CD8-positive, alpha-beta memory T cell (primary cell): ENCODE measurements at places on chromosomes 6 and 20. TPM values are rescaled to one million over a fixed set of nuclear protein-coding genes. Genes with fewer than 3 reads are reported as not detected.
A peak's percentile ranks its signal among the peaks of the same experiment; 100 is the strongest.

- no peak overlapping the region for H3K27ac ChIP-seq
- no peak for DNase-seq
- no peaks in the 10 kb centered on the region for H3K36me3 ChIP-seq
- no peaks in the 10 kb centered on the region for H3K4me1 ChIP-seq
These were observed 1.9 kb upstream of the EDN1 start for GRCh38 chr6:12288211-12288618.

DNA sequence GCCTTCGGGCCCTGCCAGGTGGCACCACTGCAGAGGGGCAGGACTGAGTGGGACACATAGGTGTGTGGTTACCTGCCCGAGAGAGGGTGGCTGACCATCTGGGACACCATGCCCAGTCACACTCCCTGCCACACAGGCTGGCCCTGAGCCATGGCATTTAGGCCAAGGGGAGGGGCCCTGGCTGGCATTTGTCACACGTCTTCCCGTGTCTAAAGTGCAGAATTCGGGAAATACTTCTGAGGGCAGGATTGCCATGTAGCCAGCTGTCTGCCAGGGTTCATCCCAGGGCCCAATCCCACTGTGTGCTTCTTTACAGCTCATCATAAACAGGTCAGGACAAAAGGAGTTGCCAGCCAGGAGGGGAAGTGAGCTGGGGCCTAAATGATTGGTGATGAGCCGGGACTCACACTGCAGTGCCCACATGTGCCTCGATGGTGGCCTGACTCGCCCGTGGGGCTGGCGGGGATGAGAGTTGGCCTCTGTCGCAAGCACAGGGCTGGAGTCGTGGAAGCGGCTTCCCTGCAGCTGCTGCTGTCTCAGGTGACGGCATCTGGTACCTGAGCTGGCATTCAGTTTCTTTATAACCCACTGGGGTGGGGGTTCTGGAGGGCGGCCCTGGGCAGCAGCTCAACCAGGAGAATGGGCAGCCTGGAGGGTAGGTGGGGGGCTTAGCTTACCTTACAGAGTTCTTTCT lies 5.9 kb upstream of the UNC93A start:
- no peaks in the 10 kb centered on the region for H3K4me1 ChIP-seq
- H3K27me3 ChIP-seq, result no peaks in the 10 kb centered on the region
- DNase-seq, result no peak
- no peaks in the 10 kb centered on the region for H3K36me3 ChIP-seq
- no peak overlapping the region for H3K27ac ChIP-seq

DNA sequence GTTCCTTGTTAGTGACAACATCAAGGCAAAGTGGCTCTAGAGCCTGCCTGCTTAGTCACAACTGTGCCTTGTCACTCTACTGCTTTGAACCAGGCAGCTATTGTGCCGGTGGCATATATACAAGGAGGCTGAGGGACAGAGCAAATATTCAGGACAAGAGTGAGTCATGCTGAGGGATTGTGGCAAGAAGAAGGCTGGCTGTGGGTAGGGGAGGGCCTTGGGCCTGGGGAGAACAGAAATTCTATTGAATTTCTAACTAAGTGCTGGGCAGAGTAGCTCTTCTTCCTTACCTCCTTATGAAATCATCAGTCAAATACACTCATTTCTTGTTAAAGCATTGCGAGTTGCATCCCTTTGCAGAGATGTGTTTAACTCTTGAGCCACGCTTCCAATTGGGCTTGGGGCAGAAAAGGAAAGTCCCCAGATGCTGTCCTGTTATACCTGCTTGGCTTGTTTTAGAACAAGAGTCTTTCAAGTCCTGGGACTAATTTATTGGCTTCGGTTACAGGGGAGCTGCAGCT lies 59.7 kb downstream of the PFDN4 start:
- no peak overlapping the region for H3K4me3 ChIP-seq
- no peaks in the 10 kb centered on the region for H3K36me3 ChIP-seq
- no peaks in the 10 kb centered on the region for H3K4me1 ChIP-seq
- no peak overlapping the region for H3K27ac ChIP-seq
- H3K27me3 ChIP-seq, result no peaks in the 10 kb centered on the region

DNA sequence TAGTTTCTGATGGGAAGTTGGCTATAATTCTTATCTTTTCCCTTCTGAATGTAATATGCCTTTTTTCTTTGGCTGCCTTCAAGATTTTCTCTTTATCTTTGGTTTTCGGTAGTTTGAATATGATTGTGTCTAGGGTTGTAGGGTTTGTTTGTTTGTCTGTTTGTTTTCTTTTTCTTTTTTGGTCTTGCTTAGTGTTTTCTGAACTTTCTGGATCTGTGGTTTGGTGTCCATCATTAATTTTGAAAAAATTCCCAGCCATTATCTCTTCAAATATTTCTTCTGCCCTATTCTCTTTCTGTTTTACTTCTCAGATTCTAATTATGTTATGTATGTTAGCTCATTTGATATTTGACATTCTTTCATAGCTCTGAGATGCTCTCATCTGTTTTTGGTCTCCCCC lies 79.4 kb downstream of the CHMP4B start:
- no peak for DNase-seq
- H3K27me3 ChIP-seq, result no peaks in the 10 kb centered on the region
- no peaks in the 10 kb centered on the region for H3K36me3 ChIP-seq
- no peaks in the 10 kb centered on the region for H3K4me1 ChIP-seq
- H3K4me3 ChIP-seq, result no peak overlapping the region

DNA sequence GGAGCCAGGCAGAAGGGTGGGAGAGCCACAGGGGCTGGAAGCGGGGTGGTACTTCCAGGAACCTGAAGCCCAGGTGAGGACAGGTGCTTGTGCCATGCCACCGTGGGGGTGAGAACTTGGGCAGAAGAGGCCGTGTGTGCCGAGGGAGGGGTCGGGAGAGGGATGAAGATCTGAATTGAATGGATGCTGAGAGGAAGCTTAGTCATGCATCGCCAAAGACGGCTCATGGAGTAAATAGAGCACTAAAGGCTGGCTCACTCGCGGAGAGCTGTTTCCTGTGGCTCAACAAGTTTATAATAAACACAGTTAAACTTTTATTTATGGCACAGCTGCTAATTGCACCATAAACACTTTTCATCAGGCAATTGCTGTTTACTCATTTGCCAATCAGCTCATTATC lies 21.7 kb upstream of the MYT1 start:
- H3K27ac ChIP-seq, result no peak overlapping the region
- no peak for DNase-seq
- no peak overlapping the region for H3K4me3 ChIP-seq

GRCh38 chr20:56748476-56749377 lies 119.6 kb downstream of the TFAP2C start:
- H3K36me3 ChIP-seq, result no peaks in the 10 kb centered on the region
- DNase-seq, result no peak
- no peaks in the 10 kb centered on the region for H3K4me1 ChIP-seq
- no peaks in the 10 kb centered on the region for H3K27me3 ChIP-seq
- no peak overlapping the region for H3K27ac ChIP-seq

GRCh38 chr6:90194371-90194841 lies 102.2 kb downstream of the BACH2 start:
- H3K4me1 ChIP-seq, result peaks cover 52% of the 10 kb centered on the region
- no peak overlapping the region for H3K4me3 ChIP-seq
- H3K36me3 ChIP-seq, result peaks cover 8% of the 10 kb centered on the region
- H3K27me3 ChIP-seq, result no peaks in the 10 kb centered on the region

GRCh38 chr6:7381092-7381491 lies 8.4 kb downstream of the CAGE1 start:
- no peaks in the 10 kb centered on the region for H3K27me3 ChIP-seq
- H3K4me3 ChIP-seq, result no peak overlapping the region
- H3K27ac ChIP-seq, result no peak overlapping the region
- H3K36me3 ChIP-seq, result no peaks in the 10 kb centered on the region
- H3K4me1 ChIP-seq, result no peaks in the 10 kb centered on the region

- H3K27me3 ChIP-seq, result no peaks in the 10 kb centered on the region
- no peaks in the 10 kb centered on the region for H3K36me3 ChIP-seq
- no peak overlapping the region for H3K27ac ChIP-seq
- no peak for DNase-seq
- H3K4me3 ChIP-seq, result no peak overlapping the region
- H3K4me1 ChIP-seq, result peaks cover 20% of the 10 kb centered on the region
These were observed 45.6 kb upstream of the SMLR1 start for GRCh38 chr6:130781557-130781956.

DNA sequence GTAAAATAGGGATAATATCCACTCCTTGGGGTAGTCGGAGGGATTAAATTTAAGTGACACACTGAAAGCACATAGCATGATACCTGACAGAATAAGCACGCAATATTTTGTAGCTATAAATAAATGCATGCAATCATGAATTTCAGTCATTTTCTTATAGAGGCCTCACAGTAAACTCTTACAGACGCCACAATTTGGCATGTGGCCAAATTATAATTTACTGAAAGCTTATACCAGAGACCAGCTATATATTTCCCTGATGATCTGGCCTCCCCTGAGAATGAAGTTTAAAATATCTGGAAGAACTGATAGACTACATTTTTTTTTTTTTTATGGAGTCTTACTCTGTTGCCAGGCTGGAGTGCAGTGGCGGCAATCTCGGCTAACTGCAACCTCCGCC lies 40.9 kb downstream of the QRSL1 start:
- no peak for DNase-seq
- no peaks in the 10 kb centered on the region for H3K4me1 ChIP-seq
- H3K27ac ChIP-seq, result no peak overlapping the region
- H3K36me3 ChIP-seq, result no peaks in the 10 kb centered on the region

DNA sequence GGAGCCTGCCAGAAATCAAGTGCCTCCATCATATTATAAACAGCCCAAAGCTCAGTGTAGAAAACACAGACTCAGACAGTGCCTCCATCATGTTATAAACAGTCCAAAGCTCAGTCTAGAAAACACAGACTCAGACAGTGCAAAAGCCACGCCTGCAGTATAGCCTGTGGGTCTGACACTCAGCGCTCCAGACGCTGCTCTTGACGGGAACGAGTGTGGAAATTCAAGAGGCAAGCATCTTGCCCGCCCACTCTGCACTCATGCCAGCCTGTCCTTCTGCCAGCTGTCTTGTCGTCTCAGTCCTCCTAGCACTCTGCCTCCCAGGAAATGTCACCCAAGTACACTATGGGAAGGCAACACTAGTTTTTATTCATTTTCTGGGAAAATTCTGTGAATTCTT lies 274.2 kb upstream of the CDH4 start:
- no peak for DNase-seq
- no peak overlapping the region for H3K4me3 ChIP-seq
- H3K4me1 ChIP-seq, result no peaks in the 10 kb centered on the region
- H3K27me3 ChIP-seq, result no peaks in the 10 kb centered on the region
- H3K36me3 ChIP-seq, result no peaks in the 10 kb centered on the region

DNA sequence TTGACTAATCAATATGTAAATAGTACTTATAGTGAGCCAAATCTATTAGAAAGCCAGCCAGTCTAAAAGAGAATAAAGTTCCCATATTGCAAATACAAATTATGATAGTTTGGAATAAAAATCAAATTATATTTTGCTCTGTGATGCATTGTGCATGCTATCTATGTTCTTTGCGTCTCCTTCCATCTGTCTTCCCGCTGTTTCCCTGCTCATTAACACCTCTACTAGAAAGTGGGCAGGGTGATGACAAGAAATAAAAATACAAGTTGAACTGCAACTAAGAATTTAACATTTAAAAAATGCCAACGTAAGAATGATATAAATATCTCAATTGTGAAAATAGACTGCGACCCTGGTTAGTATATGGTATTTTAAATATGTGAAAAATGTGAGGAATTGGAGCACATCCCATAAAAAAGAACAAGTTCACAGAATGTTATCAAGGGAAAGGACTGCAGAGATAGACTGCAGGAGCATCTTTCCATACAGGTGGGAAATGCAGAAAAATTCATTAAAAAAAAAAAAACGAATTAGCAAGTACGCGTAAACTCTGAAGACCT lies 157.6 kb upstream of the PDE7B start:
- DNase-seq, result no peak
- H3K27ac ChIP-seq, result no peak overlapping the region
- no peaks in the 10 kb centered on the region for H3K4me1 ChIP-seq
- no peak overlapping the region for H3K4me3 ChIP-seq

- H3K27ac ChIP-seq, result no peak overlapping the region
- peak overlapping the region; percentile 23 for H3K4me3 ChIP-seq
- no peaks in the 10 kb centered on the region for H3K36me3 ChIP-seq
These were observed 334.9 kb upstream of the JARID2 start for GRCh38 chr6:14910692-14911547.

DNA sequence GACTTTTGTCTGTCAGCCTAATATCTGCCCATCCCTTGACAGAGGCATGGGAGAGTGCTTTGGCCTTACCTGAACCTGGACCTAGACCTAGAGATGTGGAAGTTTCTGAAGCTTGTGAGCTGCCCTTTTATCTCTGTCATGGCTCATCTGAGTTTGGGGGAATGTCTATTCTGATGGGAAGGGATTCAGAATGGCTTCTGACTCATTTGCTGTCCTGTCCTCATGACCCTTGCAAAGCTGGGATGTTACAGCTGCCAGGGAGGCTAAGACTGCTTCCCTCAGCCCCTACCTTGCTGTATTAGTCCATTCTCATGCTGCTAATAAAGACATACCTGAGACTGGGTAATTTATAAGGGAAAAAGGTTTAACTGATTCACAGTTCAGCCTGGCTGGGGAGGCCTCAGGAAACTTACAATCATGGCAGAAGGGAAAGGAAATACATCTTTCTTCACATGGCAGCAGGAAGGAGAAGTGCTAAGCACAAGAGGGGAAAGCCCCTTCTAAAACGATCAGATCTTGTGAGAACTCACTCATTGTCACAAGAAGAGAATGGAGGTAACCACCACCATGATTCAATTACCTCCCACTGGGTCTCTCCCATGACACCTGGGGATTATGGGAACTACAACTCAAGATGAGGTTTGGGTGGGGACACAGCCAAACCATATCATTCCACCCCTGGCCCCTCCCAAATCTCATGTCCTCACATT lies 252.2 kb downstream of the ERMARD start:
- no peaks in the 10 kb centered on the region for H3K36me3 ChIP-seq
- no peak for DNase-seq
- no peaks in the 10 kb centered on the region for H3K4me1 ChIP-seq
- no peak overlapping the region for H3K4me3 ChIP-seq

GGTLC1 gene
- total RNA-seq, result not detected

KCNG1 gene
- 3.4 TPM for total RNA-seq

RGL2 gene
- total RNA-seq, result 20.5 TPM

ADGRB3 gene
- not detected for total RNA-seq

MATN4 gene
- total RNA-seq, result not detected

TRIM15 gene
- not detected for total RNA-seq

SOX18 gene
- total RNA-seq, result not detected

REPS1 gene
- 64.4 TPM for total RNA-seq
